ENCODE measurements at places on chromosomes 16 and 17.

DNA sequence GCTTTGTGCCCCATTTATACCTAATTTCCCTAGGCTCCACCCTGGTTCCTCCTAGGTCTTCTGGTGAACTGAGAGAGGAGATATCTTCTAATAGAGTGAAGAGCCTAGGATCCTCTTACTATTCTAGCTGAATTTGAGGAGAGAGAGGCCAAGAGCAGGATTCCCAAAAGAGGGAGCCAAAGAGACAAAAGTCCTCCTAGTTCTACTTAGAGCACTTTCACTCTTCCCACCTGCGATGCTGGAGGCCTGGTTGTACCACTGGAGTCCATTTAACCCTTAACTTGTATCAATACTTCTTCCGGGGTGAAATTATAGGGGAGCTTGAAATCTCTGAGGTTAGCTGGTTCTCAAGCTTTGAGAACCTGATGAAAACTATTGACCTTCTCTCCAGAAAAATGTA is 3.4 kb upstream of the SSH2 start:
- no peak for DNase-seq

GRCh38 chr16:65781855-65782254 is 584.6 kb upstream of the CDH5 start:
- DNase-seq: no peak

DNA sequence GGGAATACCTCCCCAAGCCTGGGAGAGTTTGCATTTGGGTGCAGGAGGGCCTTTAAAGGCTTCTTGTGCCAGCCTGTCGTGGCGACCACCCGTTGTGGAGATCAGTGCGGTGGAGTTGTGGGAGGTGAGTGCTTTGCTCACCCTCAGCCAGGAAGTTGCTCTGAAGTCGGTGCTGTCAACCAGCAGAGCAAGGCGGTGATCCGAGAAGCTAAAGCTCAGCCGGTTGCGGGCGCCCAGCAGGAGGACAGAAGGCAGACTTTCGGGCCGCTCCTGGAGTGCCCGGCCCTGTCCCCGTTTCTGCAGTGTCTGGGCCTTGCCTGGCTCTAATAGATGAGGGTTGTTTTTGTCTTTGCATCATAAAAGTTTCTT is 1.4 kb downstream of the UBE2I start:
- peak; percentile 38 for DNase-seq

DNA sequence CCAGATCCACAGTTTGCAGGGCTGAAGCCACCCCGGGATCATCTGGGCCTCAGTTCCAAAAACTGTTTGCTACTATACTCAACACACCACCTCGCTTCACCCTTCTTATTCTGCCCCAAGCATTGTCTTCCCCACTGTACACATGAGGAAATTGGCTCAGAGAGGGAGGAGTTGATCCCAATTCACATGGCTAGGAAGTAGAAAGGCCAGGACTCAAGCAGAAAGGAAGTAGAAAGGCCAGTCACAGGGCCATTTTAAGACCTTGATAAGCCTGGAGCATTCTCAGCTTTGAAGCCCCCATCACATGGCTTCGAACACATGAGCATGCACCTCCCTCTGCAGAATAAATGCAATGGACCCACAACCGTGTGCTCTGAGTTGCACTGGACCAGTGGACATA is 7.7 kb upstream of the PRSS22 start:
- DNase-seq: no peak

GRCh38 chr16:89741342-89742014 is 20.1 kb downstream of the ZNF276 start:
- no peak for DNase-seq

DNA sequence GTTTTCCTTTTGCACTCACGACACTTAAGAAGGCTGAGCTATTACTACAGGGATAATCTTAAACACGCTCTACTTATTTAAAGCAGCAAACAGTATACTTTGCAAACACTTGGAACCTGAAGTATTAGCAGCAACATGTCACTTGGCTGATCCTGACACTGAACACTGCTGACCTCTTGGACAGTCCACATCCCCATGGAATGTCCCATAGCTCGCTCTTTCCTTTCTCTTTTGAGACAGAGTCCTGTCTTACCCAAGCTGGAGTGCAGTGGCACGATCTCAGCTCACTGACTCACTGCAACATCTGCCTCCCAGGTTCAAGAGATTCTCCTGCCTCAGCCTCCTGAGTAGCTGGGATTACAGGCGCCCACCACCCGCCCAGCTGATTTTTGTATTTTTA is 26.4 kb downstream of the SMYD4 start:
- DNase-seq: no peak

DNA sequence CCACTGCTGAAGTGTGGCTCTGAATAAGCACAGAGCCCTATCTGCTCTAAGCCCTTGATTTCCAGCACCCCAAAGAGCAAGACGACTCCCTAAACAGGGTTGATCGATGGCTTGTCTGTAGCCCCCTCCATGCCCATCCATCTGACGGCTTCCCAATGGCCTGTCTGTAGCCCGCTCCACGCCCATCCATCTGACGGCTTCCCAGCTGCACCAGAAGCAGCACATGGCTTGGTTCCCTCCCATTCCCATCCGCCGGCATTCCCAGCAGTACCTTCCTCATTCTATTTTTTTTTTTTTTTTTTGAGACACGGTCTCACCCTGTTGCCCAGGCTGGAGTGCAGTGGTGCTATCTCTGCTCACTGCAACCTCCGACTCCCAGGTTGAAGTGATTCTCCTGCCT is 64.5 kb downstream of the RBFOX3 start:
- DNase-seq: no peak

- peak; percentile 50 for DNase-seq
Measured at GRCh38 chr17:73232587-73233373, 28.9 kb downstream of the CPSF4L start.

- no peak for DNase-seq
Measured at GRCh38 chr16:81817789-81818567, 38.9 kb downstream of the PLCG2 start.

DNA sequence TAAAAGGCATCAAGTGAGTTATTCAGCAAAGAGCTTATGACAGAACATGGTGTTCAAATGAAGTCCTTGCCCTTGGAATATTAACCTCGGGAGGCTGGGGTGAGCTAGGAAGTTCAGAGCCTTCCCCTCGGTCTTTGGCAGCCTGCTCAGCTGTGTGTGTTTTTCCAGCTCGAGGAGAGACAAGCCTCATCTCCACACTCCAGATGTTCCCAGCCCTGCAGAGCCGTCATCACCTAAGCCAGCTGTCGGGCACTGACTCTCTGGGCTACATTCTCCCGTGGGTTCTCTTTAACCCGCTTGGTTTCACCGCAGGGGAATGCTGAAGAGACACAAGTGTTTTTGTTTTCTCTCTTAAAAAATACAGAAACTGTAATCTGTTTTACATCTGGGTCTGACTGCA is 47.1 kb downstream of the IRX3 start:
- no peak for DNase-seq

GRCh38 chr17:13626703-13627102 is 25.0 kb upstream of the HS3ST3A1 start:
- no peak for DNase-seq

- DNase-seq: no peak
Measured at GRCh38 chr17:4617590-4618351, 23.7 kb downstream of the ALOX15 start.

- no peak for DNase-seq
Measured at GRCh38 chr17:31559584-31560501, 168.4 kb downstream of the RAB11FIP4 start.

DNA sequence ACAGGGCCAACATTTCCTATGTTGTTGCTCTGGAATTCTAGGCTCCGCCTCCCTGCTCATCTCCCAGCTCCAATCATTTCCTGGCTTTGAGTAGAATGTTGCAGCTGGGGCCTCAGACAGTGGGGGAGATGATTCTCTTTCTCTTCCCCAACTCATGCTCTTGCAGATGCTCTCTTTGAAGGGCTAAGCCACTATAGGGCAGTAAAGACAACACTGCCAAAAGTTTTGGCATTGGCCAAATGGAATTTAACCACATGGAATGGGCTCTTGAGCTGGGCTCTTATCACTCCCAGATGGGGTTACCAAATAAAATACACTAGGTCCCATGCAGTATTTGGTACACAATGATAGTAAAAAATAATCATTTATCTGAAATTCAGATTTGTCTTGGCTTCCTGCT is 19.6 kb upstream of the EFCAB13 start:
- DNase-seq: no peak

DNA sequence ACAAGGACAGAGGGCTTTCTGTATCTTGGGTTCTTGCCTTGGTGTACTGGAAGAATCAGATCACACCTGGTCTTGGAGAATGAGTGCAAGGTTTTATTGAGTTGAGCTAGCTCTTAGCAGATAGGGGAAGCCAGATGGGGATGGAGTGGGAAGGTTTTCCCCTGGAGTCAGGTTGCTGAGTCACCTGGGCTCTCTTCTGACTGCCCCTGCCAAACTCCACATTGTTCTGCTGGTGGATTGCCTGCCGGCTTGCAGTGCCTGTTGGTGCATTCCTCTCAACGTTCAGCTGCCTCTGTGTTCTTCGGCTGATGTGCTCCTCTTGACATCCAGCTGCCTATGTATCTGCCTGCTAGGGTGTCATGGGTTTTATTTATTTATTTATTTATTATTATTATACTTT is 1431.1 kb downstream of the CDH8 start:
- DNase-seq: no peak

- DNase-seq: no peak
Measured at GRCh38 chr17:44320066-44320465, 4.6 kb downstream of the SLC25A39 start.

DNA sequence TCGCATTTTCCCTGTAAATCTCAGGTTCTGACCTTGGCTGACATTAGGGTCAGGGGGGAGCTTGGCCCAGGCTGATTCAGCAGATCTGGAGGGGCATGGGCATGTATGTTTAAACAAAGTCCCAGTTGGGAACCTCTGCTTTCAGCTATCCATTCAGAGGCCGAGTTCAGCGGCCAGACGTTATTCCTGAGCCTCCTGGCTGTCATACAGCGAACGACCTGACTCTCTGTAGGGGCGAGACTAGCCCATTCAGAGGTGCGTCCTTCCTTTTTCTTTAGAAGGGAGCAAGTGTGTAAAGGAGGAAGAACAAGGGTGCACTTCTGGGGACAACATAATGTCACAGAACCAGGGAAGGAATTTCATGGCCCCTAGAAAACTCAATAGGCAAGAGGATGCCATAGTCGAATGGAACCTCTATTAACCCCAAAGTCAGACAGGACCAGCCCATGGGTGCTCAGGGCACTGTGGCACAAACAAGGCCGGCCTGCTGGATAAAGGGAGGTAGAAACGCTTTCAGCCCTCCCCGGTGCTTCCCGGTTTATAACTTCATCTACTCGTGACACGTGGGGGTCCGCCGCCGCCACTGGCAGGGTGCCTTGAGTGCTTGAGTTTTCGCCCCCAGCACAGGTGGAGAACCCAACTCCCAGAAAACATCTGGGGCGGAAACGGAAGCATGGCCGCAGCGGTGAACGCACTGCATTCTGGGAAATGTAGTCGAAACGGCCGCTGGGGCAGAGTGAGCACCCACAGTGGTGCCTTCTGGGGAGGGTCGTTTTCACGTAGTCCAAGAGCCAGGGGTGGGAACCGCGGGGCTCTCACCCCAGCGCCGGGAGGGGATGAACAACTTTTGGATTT is 33.2 kb upstream of the PLCG2 start:
- DNase-seq: peak; percentile 68

GRCh38 chr17:73155410-73156165 is 9.2 kb upstream of the SSTR2 start:
- no peak for DNase-seq

DNA sequence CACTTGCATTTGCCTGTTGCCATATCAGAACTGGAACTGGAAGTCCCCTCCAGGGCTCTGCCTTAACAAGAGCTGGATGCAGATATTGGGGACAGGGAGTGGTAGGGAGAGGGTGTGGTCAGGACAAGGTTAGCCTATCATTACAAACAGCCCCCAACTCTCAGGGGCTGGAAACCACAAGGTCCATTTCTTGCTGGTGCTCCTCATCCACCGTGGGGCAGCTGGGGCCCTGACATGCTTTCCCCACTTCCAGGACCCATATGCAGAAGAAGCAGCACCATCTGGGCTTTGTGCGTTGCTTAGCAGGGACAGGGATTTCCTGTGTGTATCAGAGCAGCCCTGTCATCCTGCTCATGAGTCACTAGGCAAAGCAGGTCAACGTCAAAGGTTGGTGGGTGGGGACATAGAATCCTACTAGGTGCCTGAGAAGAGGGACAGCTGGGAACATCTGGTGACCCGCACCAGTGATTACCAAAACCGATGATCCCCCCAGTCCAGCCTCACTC is 26.9 kb downstream of the RGS9 start:
- no peak for DNase-seq

- peak; percentile 2 for DNase-seq
Measured at GRCh38 chr17:512926-513325, 160.3 kb upstream of the RPH3AL start.

- no peak for DNase-seq
Measured at GRCh38 chr17:35212668-35213067, 18.5 kb upstream of the SLC35G3 start.

GRCh38 chr17:17937201-17937853 is 34.9 kb downstream of the TOM1L2 start:
- DNase-seq: no peak

DNA sequence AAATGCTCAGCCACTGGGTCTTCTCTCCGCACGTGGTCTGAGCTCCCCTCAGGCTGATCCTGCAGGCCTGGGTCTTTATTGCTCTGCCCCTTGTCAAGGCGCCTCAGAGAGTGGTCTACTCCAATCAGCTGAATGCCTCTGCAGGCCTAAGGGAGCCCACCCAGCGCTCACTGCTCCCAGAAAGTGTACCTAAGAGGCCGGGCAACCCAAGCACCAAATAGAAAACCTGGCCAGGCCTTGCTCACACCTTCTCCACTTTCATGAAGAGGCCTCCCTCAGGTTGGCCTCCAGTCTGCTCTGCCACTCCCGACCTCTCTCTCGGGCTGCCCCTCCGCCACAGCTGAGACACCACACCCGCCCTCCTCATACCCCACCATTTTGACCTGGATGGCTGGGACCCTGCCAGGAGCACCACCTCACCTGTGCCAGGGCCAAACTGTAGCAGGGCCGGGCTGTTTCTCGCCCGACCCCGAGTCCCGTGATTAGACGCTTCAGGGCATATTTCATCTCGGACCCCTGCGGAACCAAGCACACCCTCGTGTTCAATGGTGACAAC is 665 bp downstream of the MYBBP1A start:
- no peak for DNase-seq

All from CD4-positive, alpha-beta T cell (primary cell).